AG10803 (cell line): ENCODE measurements at places on chromosomes 6 and 20.

- peak; percentile 84 for DNase-seq
These were observed 68.8 kb downstream of the GJA1 start for GRCh38 chr6:121504227-121504626.

DNA sequence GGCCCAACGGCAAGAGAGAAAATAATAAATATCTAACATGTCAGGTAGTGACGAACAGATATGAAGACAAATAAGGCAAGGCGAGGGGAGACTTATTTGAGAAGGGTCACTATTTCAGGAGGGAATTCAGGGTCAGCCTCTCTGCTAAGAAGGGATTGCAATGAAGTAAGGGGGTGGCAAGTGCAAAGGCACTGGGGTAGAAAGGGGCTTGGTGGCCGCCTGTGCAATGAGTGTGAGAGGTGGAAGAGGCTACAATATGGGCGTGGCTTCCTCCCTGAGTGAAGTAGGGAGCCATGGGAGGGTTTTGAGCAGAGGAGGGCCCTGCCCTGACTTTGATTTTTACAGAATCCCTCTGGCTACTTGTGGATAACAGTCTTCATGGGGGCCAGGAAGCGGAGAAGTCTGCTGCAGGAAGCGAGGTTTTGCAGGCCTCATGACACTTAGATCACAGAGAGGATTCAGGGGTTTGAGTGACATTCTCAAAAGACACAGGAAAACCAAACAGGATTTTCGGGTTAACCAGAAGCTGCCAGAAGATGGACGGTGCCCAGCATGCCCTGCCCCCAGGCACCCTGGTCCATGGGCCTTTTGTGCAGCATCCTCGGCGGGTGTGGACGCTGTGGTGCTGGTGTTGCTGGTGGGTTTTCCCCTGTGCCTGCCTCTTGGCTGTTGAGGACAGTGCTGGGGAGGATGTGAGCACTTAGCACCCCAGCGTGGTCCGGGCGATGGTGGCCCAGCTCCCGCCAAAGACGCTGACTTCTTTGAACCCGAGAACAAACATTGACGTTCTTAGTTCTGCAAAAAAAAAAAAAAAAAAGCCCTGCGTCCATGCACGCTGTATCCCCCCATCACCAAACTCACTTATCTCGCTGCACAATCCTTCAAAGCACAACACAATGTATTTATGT lies 124.2 kb upstream of the PTPN1 start:
- DNase-seq = no peak

DNA sequence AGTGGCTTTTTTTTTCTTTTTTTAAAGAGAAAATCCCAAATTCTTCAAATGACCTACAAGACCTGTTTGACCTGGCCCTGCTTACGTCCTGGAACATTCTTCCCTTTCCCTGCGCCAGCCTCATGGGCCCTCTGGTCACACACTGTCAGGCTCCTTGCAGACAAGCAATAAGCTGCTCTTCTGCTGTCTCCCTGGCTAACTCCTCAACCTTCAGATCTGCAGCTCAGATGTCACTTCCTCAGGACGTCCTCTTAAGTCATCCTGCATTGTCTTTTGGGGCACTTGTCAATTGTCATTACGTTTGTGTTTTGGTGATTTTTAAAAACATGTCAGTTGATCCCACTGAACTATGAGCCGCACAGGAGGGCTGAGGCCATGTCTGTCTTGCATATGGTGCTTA lies 28.9 kb upstream of the SLC35D3 start:
- no peak for DNase-seq

DNA sequence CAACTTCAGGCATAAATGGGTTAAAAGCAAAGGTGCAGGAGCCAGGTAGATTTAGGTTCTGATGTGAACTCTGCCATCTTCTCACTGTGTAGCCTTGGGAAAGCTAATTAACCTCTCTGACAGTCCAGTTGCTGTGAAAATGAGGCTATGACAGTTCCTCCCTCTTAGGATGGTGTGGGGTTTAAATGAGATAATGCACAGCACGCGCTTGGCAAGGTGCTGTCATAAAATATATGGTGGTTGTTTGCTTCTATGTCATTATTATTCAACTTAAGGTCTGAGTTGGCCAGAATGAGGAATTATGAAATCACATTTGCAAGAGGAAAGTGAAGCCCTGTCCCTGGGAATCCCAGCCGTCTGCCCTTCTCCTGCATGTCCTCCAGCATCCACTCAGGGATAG lies 15.5 kb upstream of the BCAS1 start:
- DNase-seq = peak; percentile 36

- DNase-seq = no peak
These were observed 2.8 kb upstream of the BTN3A3 start for GRCh38 chr6:26437550-26437949.

DNA sequence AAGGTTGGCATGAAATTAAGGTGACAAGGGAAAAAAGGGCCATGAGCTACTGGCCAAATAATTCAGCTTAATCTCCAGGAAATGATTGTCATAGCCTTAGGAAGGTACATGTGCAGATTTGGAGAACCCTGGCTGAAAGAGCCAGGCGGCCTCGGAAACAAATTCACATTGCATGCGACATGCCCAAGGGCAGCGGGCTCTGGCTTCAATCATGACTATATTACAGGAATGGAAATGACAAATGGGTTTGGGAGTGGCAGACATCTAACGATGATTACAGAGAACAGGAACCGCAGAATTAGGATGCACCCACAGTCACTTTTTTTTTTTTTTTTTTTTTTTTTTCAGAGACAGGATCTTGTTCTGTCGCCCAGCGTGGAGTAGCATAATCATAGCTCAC lies 112.4 kb upstream of the SALL4 start:
- DNase-seq = no peak

- peak; percentile 65 for DNase-seq
These were observed 26.7 kb downstream of the IYD start for GRCh38 chr6:150395388-150396009.

GRCh38 chr6:153790048-153790447 lies 249.0 kb upstream of the OPRM1 start:
- DNase-seq = peak; percentile 8

DNA sequence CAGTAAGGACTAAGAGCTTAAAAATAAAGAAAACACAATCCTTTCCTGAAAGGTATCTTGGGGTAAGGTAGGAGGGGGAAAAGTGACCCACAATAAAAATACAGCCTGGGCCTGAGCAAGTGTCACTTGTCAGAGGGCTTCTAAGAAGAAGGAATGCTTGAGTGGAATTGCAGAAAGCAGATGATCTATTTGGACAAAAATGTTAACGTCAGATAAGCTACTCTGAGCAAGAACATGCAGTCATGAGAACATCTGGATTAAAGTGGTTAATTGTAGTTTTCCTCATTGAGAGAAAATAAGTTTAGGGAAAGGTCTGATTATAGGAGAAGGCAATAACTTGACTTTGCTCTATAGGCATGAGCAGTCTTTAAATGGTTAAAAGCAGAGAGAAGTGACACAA lies 581.9 kb downstream of the HTR1B start:
- DNase-seq = peak; percentile 51

DNA sequence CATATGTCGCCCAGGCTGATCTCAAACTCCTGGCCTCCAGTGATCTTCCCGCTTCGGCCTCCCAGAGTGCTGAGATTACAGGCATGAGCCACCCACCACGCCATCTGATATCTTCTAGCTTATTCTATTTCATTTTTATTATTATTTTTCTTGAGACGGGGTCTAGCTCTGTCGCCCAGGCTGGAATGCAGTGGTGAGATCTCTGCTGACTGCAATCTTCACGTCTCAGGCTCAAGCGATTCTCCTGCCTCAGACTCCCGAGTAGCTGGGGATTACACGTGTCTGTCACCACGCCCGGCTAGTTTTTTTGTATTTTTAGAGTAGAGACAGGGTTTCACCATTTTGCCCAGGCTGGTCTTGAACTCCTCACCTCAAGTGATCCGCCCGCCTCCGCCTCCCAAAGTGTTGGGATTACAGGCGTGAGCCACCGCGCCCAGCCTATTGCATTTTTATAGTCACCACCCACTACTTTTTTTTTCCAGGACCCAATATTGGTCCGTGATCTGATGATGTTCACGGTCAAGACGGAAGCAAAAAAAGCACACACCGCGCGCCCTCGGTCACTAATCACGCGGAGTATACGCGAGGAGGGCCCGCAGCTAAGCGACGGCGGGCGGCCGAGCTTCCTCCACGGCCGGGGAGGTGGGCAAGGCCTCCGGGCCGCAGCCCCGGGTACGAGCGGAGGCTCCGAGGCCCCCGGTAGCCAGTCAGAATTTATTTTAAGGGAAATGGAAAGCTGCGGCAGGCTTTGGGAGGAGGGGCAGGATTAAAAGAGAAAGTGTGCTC lies 1.1 kb upstream of the LSM14B start:
- peak; percentile 70 for DNase-seq

DNA sequence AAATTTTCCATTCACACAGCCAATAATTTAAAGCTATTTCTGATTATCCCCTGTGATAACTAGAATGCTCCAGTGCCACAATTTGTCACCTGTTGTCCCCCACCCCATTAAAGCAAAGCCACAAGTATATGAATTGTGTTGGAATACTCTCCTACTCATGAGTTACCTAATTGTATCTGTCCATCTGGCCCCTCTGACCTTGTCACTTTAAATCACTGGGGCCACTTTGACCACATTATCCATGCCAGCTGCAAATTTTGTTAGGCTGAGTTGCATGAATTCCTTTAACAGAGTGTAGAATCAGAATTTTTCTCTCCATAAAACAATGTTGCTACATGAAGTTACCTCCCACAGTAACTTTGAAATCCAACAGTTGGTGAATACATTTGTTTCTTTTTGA lies 204.6 kb downstream of the MEI4 start:
- DNase-seq = no peak

- DNase-seq = no peak
These were observed 133.2 kb upstream of the LRFN2 start for GRCh38 chr6:40720375-40720748.

DNA sequence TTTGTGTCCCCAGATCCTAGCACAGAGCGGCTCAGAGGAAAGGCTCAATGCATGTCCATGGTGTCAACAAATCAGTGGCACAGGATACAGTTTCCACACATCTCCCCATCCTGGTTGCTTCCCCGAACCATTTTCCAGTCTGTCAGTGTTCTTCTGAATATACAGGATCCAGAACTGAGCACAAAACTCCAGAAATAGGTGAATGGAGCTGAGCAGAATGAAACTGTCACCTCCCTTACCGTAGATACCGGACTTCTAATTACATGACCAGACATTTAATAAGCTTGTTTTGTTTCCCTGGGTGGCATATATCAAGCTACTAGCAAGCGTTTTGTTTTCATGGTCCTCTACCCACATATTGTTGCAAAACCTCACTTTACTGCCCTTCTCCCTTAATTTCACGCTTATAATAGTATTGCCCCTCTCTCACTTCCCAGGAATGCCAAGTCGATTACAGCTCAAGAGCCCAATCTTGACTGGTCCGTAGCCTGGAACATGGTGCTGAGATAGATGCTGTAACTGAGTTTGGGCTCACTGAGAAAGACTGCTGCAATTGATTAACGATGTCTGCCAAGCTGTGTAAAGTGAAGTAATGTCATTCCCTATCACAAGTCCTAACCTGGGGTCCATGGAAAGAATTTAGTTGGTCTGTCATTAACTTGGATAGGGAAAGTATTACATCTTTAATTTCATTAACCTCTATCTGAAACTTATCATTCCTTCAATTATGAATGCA lies 12.0 kb upstream of the SCRT2 start:
- DNase-seq = no peak

DNA sequence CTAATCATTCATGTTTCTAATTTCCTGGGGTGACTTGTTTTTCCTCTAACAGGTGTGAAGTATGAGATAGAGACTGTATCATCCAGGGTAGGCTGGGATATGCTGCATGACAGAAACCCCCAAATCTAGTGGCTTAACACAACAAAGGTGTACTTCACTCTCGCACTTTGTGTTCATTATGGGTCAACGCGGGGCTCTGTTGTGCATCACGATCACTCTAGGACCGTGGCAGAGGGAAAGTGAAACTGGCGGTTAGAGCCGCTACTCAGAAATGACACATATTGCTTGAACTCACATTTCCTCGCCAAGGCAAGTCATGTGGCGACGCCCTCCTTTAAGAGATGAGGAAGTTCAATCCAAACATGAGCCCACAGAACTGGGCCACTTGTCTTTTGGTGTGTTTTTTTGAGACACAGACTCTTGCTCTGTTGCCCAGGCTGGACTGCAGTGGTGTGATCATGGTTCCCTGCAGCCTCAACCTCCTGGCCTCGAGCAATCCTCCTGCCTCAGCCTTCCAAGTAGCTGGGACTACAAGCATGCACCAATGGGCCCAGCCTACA lies 41.3 kb downstream of the PCNA start:
- DNase-seq = peak; percentile 25

GRCh38 chr6:119148825-119149525 lies 70.5 kb upstream of the FAM184A start:
- DNase-seq = peak; percentile 65

- no peak for DNase-seq
These were observed 524.1 kb upstream of the JAG1 start for GRCh38 chr20:11197851-11198250.

DNA sequence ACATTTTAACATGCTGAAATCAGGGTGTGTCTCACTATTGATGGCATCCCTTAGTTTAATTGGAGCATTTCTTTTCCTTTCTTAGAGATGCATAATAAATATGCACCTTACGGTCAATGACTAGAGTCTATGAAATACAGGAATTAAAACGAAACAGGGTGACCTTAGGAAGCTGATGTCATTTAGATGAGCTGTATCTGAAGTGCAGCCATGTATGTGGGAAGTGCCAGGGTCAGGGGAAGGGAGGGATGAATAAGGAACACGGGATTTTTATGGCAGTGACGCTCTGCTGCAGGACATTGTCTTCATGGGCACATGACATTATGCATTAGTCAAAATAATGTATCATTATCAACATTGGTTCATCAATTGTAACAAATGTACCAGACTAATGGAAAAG lies 84.0 kb downstream of the AGPAT4 start:
- DNase-seq = no peak

DNA sequence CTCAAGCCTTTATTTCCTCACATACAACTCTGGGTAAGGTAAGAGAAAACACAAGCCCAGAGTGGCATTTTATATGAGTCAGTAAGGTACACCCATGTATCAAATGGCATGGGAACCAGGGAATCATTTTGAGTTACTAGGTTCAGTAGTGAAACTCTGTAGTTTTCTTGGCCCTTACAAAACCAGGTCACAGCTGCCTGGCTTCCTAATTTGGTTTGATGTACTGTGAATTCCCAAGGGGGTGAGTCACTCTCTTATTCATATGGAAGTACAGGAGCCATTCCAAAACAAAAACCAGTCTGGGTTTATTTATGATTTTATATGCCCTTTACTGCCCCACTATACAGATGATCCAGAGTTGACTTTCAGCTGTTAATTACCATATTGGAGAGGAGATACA lies 70.7 kb downstream of the PDE7B start:
- peak; percentile 98 for DNase-seq

DNA sequence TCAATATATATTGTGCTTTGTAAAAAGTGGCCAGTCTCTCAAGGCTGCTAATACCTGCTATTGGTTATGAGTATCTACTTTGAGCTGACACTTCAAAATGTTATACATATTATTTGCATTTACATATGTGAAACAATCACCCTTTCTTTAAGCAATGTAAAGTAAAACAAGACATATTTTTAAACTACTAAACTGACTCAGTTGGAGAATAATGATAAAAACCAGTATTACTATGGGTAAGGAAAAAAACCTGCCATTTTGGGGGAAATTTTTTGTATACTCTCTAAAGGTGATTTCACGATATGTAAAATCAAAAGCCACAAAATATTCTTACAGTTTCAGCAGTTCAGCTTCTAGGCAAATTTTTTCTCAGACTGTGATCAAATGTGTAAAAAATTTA lies 232.3 kb downstream of the PRL start:
- no peak for DNase-seq

- DNase-seq = no peak
These were observed 84.1 kb downstream of the ZFAND3 start for GRCh38 chr6:37903351-37904340.

- peak; percentile 89 for DNase-seq
These were observed 10.6 kb upstream of the FAM8A1 start for GRCh38 chr6:17589406-17590096.

GRCh38 chr20:34015401-34016335 lies 22.0 kb downstream of the RALY start:
- no peak for DNase-seq
